AG08395 (cell line): ENCODE measurements at places on chromosomes 12 and 14.
A peak's percentile ranks its signal among the peaks of the same experiment; 100 is the strongest.

GRCh38 chr12:30934811-30935210 lies 8.3 kb downstream of the TSPAN11 start:
- no peak for DNase-seq

DNA sequence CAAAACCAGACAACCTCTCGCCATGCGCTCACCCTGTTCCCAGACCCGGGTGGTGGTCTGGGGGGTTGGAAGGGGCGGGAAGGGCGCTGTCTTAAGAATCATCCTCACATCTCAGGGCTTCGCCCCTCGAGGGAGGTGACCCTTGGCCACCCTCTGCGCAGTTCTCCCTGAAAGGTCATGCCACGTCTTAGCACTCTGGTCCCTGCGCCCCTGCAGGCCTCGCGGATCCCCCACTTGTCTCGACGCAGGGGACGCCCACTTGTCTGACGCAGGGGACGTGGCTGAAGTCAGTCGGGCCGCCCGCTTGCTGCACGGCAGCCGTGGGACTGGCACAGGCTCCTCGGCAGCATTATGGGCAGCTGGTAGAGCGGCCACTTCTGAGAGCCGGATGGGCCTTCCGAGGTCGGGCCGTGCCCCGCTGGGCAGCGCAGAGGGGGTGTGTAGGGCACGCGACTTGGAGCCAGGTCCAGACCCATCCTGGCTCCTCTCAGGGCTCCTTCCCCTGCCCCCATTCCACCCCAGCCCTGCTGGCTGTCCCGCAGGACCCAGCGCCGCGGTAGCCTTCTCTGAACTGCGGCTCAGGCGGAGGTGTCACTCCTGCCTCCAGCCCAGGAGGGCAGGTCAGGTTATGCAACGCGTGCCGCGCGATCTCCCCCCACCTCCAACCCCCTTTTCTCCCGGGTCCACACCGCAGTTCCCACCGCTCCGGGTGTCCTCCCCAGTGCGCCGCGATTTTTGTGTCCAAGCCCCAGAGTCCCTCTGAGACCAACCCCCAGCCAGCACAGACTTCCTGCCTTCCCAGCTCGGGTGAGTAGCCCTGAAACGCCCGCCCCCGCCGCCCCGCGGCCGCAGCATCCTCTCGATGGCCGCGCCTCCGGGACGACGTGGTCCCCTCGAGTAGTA lies 40.9 kb upstream of the CAPRIN2 start:
- DNase-seq: peak; percentile 89

DNA sequence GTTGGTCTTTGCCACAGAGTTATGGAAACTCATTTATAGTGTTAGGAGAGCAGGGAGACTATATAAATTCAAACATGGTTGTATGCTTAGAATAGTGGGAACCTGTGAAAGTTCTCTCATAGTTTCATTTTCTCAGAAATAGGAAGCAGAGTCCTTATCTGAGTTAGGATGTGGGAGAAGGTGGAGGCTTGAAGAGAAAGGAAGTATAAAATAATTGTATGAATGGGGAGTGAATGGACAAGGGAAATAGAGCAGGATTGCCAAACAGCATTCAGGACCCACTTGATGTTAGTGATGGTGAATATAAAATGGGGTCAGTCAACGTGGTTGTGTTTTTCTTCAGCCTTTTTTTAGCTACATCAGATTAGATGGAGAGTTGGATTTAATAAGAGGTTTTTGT lies 34.0 kb upstream of the TPH2 start:
- no peak for DNase-seq

DNA sequence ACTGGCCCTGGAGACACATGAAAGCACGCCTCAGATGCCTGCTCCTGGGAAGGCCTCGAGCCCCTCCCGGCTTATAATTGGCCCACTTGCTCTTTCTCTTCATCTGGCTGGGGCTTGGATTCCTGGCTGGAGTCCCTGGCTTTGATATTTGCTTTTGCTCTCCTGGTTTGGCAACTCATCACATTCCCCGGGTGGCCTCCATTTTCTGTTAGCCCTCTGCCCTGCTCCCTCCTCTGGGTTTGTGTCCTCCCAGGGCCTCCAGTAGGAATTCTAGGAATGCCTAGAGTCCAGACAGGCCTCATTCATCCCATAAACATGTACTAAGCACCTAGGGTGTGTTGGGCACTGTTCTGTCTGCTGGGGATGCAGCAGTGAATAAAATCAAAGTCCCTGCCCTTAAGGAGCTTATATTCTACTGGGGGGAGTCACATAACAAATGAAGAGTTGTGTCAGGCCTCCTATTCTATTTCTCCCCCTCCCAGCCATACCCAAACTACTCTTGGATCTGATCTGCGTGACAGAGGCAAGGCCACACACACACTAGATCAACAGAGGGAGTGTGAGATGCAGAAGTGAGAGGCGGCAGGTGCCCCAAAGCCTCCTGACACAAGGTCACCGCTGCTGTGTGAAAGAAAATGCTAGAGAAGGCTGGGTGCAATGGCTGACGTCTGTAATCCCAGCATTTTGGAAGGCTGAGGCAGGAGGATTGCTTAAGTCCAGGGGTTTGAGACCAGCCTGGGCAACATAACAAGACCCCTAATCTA lies 21.3 kb upstream of the TSPAN9 start:
- no peak for DNase-seq
